Ascending aorta (tissue), 2 donors: ENCODE measurements at places on chromosomes 6 and 20.
A peak's percentile ranks its signal among the peaks of the same experiment; 100 is the strongest.

DNA sequence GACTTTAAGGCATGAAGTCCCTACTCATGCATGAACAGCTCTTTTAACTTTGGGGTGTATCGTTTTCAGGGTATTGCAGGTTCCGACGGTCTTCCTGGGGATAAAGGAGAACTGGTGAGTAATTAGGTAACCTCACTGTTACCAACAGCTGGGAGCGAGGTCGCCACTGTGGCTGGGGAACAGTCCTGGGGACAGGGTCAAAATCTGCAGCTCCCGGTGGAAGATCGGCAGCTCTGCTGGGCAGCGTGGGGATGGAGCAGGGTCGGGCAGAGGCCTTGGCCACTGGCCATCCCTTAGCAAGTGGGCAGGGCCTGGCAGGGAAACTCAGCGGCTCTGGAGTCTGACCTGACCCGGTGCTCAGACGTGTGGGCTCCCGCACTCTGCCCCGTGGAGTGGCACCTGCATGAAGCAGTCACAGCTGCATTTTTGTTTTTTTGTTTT lies 16.1 kb downstream of the COL9A3 start:
- H3K27ac ChIP-seq = no peak overlapping the region
- H3K4me1 ChIP-seq = no peaks in the 10 kb centered on the region
- DNase-seq = no peak

- H3K4me1 ChIP-seq = no peaks in the 10 kb centered on the region
- no peak for DNase-seq
- H3K27ac ChIP-seq = no peak overlapping the region
- no peak overlapping the region for H3K4me3 ChIP-seq
- no peaks in the 10 kb centered on the region for H3K36me3 ChIP-seq
- H3K27me3 ChIP-seq = no peaks in the 10 kb centered on the region
Measured at GRCh38 chr6:168244961-168245551, 74.5 kb downstream of the DACT2 start.

- DNase-seq = peak; percentile 78
- peak within 1 kb of the TSS; percentile 95 for H3K27ac ChIP-seq
- no peaks in the 10 kb centered on the region for H3K27me3 ChIP-seq
- no peaks in the 10 kb centered on the region for H3K4me1 ChIP-seq
- H3K4me3 ChIP-seq = peak within 1 kb of the TSS; percentile 89
- no peaks in the 10 kb centered on the region for H3K36me3 ChIP-seq
Measured at GRCh38 chr20:3407040-3407770, at the start of gene DNAAF9. Gene DNAAF9, minus strand, starts transcription at chr20:3407669. Its CDS starts 112 bp downstream, at chr20:3407557.

GRCh38 chr6:15519681-15520080 lies 143.1 kb downstream of the DTNBP1 start:
- H3K27ac ChIP-seq = no peak overlapping the region
- no peaks in the 10 kb centered on the region for H3K27me3 ChIP-seq
- no peaks in the 10 kb centered on the region for H3K4me1 ChIP-seq
